Right lung (tissue), 10 donors: ENCODE measurements at places on chromosomes 12 and 14.

DNA sequence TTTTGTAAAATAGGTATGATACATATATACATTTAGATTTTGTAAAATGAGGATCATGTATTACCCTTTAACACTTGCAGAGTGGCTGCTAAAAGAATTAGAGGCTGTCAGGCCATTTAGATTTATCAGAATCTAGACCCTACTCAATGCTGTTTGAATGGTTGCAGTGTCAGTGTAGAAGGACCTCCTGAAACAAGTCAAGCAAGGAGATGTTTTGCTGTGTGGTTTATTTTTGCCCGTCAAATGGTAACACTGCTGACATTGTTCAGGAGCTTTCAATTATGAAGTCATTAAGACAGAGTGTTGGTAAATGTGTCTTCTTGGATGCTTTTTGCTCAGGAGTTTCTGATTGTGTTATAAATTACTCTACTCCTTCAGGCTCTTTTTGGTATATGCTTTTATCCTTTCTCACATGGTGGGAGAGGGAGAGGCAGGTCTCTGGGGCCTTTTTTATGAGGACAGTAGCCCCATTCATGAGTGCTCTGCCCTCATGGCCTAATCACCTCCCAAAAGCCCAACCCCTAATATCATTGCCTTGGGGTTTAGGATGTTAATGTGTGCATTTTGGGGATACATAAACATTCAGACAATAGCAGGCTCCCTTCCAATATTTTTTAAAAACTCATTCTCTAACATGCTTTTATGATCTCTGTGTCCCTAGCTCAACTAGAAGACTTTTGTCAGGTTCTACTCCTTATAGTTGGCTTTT is 16.5 kb downstream of the EID3 start:
- no peak for DNase-seq

DNA sequence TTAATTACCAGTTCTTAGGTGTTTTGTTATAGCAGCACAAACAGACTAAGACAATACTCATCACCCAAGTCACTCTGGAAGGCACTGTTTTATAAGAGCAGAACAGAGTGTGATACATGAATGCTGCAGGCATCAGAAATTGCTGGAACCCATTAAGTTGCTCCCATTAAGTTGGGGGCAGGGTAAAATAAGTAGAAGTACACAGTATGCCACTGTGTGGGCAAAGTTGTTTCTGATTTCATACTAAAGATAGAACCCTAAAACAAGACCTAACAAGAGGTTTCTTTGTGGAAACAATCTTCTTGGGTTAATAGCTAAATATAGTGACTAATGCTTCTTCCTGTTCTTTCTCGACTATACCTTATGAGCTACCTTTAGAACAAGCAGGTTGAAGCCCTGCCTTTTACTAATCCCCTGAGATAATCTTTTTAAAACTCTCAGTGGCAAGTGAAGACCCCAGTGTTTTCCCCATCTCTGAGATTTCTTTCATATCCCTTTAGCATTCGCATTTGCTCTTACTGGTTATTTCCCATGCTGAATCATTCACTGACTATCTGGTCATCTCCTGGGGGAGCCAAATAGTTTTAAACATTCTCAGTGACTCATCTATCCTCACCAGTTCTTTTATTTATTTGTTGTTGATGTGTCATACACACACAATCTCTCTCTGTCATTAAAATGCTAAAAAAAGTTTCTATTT is 52.3 kb downstream of the SOCS2 start:
- no peak for DNase-seq

DNA sequence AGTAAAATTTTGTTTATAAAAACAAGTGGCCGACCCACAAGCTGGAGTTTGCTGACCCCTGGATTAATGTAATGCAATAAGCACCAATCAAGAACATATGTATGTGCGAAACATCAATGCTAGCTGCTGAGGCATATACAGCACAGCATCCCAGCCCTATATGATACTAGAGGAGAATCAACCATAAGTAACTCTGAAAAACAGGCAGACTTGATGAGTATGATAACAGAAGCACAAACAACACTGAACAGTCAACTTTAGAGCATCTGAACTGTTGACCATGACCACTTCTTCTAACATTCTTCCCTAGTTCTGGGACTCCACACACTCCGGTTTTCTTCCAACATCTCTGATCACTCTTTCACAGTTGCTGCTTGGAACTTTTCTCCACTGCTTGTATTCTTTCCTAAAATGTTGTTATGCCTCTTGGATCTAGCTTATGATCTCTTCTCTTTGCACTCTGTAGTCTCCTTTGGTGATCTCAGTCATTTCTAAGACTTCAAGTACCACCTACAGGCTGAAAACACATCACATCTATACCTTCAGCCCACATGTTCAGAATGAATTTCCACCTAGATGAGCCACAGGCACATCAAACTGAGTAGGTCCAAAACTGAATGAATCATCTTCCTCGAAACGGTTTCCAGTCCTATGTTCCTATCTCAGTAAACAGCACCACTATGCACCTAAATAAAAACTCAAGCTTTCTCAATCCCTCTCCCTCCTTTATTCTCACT is 57.2 kb downstream of the STXBP6 start:
- no peak for DNase-seq

- no peak for DNase-seq
Observed at GRCh38 chr12:65525491-65526141, 247.1 kb downstream of the MSRB3 start.
